ENCODE measurements at places on chromosomes 2 and 18.

DNA sequence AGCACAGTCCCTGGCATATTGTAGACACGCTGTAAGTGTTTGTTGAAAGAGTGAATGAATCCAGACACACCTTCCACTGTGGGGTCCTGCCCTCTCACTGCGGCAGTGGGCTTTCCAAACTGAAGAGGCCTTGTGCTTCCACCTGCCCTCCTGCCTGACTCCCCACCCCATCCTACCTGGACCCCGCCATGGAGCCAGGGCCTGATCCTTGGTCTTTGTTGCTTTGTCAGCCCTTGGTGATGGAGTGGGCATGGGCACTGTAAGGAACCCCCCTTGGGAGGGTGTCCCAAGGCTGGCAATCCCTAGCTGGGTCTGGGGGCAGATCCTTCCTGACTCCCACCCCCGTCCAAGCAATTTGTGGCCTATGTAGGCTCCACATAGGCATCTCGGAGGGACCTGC is 33.1 kb downstream of the KLHL29 start:
- H3K4me1 ChIP-seq = peaks cover 5% of the 10 kb centered on the region
- H3K4me3 ChIP-seq = no peak overlapping the region
- no peak overlapping the region for H3K27ac ChIP-seq
- no peaks in the 10 kb centered on the region for H3K27me3 ChIP-seq
- H3K36me3 ChIP-seq = no peaks in the 10 kb centered on the region

DNA sequence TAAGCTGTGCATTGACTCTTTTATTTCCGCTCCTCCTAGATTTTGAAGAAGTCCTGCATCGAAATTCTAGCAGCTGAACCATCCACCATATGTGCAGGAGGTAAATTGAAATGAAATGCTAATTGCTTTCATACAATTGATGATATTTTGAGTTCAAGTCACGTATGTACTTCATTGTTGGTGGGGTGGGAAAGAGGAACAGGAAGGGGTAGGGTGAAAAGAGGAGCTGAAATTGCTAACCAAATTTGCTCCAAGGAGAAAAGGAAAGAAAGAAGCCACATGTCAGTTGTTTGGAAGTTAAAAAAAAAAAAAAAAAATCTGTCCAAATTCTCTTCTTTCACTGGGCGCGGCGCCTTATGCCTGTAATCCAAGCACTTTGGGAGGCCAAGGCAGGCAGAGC is 77.8 kb downstream of the ANTXR1 start:
- DNase-seq = no peak
- H3K27me3 ChIP-seq = no peaks in the 10 kb centered on the region
- H3K27ac ChIP-seq = no peak overlapping the region
- H3K36me3 ChIP-seq = no peaks in the 10 kb centered on the region
- no peak overlapping the region for H3K4me3 ChIP-seq

- DNase-seq = no peak
- no peak overlapping the region for H3K4me3 ChIP-seq
- no peaks in the 10 kb centered on the region for H3K4me1 ChIP-seq
- no peaks in the 10 kb centered on the region for H3K27me3 ChIP-seq
Observed at GRCh38 chr2:133293544-133294353, 274.5 kb downstream of the NCKAP5 start.

GRCh38 chr2:151826737-151827157 is 1.5 kb downstream of the ARL5A start:
- H3K4me3 ChIP-seq = peak overlapping the region; percentile 93
- H3K27ac ChIP-seq = no peak overlapping the region

DNA sequence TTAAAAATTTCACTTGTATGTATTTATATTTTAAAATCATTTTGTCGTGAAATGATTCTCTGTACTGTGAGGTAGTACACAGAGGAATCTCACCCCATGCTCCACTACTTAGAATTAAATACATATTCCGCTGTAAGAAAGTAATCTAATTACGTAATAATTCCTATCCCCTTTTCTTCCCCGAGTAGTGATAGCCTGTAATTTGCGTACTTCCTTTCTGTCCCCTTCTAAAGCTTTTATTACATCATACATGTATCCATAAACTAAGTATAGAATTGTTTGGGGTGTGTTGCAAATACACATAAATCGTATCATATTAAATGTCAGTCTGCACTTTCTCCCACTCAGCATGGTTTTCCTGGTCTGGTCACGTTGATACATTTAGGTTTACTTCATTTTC is 12.4 kb upstream of the CHCHD5 start:
- H3K27me3 ChIP-seq = no peaks in the 10 kb centered on the region
- DNase-seq = no peak
- H3K27ac ChIP-seq = no peak overlapping the region
- H3K36me3 ChIP-seq = peaks cover 19% of the 10 kb centered on the region
- no peak overlapping the region for H3K4me3 ChIP-seq
- no peaks in the 10 kb centered on the region for H3K4me1 ChIP-seq

GRCh38 chr18:28095631-28096030 is 81.3 kb downstream of the CDH2 start:
- no peaks in the 10 kb centered on the region for H3K36me3 ChIP-seq
- H3K27ac ChIP-seq = no peak overlapping the region
- no peak overlapping the region for H3K4me3 ChIP-seq
- no peak for DNase-seq

- no peak overlapping the region for H3K4me3 ChIP-seq
- no peak for DNase-seq
- no peaks in the 10 kb centered on the region for H3K27me3 ChIP-seq
Observed at GRCh38 chr2:202141329-202141947, 68.4 kb downstream of the KIAA2012 start.

DNA sequence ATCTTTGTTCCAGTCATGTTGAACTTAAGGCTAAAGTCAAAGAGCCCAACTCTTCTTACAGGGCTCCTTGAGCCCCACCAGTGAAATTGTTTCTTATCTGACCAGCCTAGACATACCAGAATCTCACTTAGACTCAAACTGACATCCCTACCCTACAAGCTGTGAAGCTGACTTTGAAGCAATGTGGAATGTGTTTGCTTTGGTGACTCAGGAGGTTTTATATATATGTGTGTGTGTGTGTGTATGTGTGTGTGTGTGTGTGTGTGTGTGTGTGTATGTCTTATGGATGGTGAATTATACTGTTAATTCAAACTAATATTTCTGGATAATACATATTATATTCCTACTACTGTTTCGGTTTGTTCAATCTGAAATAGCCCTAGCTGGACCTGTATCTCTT is 67.3 kb downstream of the CAMKMT start:
- H3K4me3 ChIP-seq = no peak overlapping the region
- peaks cover 4% of the 10 kb centered on the region for H3K4me1 ChIP-seq
- no peaks in the 10 kb centered on the region for H3K27me3 ChIP-seq
- no peaks in the 10 kb centered on the region for H3K36me3 ChIP-seq

DNA sequence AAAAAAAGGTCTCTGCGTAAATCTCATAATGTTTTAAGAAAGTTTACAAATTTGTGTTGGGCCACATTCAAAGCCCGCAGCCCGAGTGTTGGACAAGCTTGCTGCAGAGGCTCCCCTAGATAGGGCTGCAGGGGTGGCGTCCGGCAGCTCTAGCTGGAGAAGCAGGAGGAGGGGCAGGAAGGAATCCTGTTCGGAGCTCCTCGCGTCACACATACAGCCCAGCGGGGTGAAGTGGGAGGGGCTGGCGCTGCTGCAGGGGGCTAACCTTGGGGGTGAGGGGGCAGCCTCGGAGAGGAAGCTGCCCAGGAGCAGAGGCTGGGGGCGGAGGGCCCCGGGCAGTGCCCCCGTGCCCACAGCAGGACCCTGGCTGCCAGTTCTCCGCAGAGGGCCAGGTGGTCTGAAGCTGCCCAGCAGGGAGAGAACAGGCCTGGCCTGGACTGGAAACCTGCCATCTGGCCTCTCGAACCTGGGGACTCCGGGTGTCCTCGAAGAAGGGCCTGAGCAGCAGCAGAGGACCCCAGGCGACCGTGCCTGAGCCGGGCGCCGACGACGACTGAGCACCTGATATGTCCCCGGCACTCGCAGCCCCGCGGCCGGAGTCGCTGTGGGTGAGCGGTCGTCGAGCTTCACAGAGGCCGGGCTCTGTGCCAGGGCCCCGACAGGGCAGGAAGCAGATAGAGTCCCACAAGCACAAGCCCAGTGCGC is 2.6 kb upstream of the GPR35 start:
- no peak for DNase-seq
- no peaks in the 10 kb centered on the region for H3K36me3 ChIP-seq
- H3K4me3 ChIP-seq = no peak overlapping the region
- no peaks in the 10 kb centered on the region for H3K27me3 ChIP-seq

Data from H1 (cell line).